ELF-1 (cell line): ENCODE measurements at places on chromosomes 5 and 9.
A peak's percentile ranks its signal among the peaks of the same experiment; 100 is the strongest.

DNA sequence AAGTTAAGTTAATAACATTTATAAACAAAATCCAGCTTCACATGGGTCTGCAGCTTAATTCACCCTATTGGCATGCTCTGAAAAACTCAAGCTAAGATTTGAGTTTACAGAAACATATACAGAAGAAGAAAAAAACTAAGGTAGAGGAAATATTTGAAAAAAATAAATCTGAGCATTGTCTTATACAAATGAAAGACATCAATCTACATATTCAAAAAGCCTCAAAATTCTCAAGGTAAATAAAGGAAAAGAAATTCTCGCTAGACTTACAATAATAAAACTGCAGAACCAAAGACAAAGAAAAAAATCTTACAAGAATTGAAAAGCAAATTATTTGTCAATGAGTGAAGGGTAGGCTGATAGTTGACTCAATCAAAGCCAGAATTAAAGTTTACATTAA lies 493.4 kb downstream of the CETN3 start:
- no peak for DNase-seq

DNA sequence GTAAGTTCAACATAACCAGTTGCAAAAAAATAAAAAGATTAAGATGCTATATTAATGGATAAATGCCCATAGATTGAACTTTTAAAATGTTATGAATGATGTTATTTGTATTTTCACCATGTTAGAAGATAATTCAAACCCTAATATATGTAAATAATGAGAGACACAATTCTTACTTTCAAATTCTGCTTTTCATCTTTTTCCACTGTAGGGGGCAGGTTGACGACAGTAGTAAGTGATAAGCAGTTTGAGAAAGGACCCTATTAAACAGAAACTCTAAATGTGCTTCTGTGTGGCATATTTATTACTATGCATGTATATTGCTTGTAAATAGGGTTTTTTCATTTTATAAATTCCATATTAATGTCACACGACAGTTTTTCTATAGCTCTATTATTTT lies 591.1 kb downstream of the SEMA5A start:
- DNase-seq = no peak

GRCh38 chr5:36040651-36041536 lies 25.8 kb downstream of the UGT3A2 start:
- peak; percentile 39 for DNase-seq

- no peak for DNase-seq
These were observed 17.3 kb upstream of the ZBTB34 start for GRCh38 chr9:126842977-126843799.

DNA sequence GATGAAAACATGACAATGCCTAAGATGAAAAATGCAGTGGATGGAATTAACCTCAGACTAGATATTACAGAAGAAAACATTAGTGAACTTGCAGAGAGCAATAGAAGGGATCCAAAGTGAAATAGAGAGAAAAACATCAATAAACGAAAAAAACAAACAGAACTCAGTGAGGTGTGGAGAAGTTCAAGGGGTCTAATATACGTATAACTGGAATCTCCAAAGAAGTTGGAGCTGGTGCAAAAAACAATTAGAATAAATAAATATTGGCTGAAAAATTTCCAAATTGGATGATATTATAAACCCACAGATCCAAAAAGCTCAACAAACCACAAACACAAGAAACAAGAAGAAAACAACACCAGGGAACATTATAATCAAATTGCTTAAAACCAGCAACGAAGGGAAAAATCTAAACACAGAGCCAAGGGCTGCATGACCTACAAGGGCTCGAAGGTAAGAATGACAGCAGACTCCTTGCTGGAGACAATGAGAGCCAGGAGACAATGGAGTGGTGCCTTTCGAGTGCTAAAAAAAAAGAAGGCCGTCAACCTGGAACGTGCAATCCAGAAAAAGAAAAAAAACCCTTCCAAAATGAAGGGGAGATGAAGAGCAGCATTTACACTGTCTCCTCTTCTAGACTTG lies 11.8 kb downstream of the FAM163B start:
- DNase-seq = peak; percentile 39

DNA sequence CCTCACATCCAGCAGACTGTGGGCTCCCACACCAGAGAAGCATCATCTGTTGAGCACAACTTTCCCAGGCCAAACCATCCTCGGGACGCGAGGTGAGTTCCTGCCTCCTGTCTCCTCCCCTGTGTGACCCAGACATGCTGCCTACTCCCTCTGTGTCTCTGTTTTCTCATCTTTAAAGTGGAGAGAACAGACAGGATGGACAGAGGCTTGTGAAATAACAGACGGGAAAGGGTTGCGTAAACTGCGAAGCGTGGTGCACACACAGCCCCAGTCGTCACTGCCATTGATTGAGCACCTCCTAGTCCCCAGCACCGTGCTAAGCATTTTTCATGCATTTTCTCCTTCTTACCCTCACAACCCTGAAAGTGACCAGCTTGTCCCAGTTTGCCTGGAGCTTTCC lies 52.1 kb upstream of the LMX1B start:
- no peak for DNase-seq

GRCh38 chr5:54573812-54574489 lies 56.4 kb downstream of the SNX18 start:
- DNase-seq = no peak

DNA sequence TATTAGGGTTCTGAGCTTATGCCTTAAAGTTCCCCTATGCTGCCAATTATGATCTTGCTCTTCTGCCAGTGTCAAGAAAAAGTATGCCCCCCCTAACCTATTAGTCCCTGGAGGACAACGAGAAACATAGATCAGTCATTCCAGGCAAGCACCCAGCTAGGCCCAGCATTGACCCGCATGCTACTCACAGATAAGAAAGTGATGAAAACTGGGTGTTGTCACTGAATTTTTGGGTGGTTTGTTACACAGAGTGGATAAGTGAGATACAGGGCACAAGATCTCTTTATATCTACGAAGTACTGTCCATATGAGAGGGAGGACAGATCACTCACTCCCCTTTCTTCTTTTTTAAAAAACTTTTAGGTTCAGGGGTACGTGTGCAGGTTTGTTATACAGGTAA lies 6.4 kb upstream of the TEX48 start:
- DNase-seq = no peak

GRCh38 chr5:10741661-10742060 lies 19.4 kb downstream of the DAP start:
- DNase-seq = no peak

DNA sequence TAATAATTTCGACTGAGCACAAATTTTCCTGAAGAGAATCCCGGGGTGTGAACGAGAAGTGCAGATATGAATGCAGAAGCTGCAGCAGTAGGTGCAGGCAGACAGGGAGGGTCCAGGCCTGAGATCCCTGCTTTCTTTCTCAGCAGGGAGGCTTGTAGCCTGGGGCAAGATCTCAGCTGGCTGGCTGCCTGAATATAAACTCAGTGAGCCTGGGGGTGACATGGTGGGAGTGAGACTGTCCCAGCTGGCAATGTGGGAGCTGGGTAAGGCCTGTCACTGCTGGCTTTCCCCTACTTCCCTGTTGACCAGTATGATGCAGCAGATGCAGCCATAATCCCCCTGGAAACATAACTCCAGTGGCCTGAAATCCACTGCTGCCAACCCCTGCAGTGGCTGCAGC lies 325.2 kb downstream of the CETN3 start:
- peak; percentile 44 for DNase-seq

DNA sequence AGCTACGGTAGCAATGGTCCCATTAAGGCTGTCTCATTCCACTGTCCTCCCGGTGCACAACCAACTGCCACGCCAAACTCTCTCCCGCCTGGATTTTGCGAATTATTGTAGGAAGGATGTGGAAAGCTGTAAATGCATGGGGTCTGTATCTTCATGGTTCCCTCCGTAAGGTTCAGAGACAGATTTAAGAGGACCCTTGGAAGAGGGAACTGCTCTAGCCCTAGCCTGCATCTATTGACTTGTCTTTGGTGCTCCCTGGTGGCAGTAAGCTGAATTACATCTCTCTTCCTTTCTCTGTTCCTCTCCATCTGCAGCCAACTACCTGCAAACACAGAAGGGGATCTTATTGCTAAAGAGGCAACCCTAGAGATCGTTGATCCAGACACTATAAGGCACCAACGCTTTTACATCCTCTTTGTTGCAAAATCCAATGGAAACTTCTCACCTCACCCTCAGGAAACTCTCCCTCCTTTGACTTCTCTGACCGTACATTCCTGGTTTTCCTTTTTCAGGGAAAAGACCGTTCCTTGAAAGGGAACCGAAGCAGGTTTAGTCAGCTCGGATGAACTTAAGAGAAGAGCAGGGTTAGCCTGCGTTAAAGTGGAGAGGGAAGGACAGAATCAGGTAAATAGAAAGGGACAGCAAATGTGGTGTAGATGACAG lies 11.9 kb downstream of the CAPSL start:
- DNase-seq = peak; percentile 57
